Mucosa of descending colon (tissue), 3 donors: ENCODE measurements at places on chromosomes 4 and X. TPM values are rescaled to one million over a fixed set of nuclear protein-coding genes. Genes with fewer than 3 reads are reported as not detected.

GRCh38 chrX:482702-483203 is 96.0 kb upstream of the PPP2R3B start:
- DNase-seq: no peak

- no peak for DNase-seq
Observed at GRCh38 chrX:16239211-16239610, 71.9 kb downstream of the MAGEB17 start.

GRCh38 chrX:106862972-106863688 is 40.0 kb downstream of the RIPPLY1 start:
- no peak for DNase-seq

Gene SOD3
- total RNA-seq: 25.6 TPM

DNA sequence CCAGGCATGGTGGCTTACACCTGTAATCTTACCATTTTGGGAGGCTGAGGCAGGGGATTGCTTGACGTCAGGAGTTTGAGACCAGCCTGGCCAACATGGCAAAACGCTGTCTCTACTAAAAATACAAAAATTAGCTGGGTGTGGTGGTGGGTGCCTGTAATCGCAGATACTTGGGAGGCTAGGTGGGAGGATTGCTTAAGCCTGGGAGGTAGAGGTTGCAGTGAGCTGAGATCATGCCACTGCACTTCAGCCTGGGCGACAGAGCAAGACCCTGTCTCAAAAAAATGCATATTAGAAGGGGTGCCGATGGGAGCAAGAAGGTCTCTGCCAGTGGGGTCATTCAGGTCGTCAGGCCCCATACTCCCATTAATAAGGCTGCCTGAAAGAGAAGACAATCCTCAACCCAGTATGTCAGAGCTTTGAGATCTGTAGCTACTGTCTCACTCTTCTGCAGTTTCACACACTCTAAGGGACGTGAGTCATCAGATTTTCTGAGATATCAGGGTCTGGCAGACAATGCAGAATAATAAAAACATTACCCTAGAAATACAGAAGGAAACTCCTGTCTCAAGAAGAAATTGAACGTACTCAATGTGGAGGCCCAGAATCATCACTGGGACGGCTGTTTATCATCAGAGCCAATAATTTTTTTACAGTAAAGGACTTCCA is 176.7 kb upstream of the FAT1 start:
- no peak for DNase-seq

Gene ATP6AP1
- 95.8 TPM for total RNA-seq

Gene C4orf33
- total RNA-seq: 42.2 TPM

DNA sequence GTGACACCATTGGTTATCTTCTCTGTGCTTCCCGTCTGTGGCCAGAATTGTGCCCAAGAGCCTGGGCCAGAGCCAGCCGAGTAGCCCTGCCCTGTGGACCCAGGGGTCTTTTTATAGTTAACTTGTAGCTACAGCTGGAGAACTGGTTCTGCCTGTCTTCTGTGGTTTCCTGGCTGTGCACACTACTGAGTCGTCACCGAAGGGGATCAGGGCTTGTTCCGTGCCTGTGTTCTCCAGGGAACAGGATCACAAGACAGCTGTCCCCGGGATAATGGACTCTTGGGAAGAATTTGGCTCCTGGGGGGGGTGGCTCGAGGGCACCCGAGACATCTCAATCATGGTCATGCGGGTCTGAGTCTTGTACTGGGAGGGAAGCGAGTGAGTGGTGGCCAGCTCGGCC is 22.1 kb upstream of the OPN1LW start:
- no peak for DNase-seq

DNA sequence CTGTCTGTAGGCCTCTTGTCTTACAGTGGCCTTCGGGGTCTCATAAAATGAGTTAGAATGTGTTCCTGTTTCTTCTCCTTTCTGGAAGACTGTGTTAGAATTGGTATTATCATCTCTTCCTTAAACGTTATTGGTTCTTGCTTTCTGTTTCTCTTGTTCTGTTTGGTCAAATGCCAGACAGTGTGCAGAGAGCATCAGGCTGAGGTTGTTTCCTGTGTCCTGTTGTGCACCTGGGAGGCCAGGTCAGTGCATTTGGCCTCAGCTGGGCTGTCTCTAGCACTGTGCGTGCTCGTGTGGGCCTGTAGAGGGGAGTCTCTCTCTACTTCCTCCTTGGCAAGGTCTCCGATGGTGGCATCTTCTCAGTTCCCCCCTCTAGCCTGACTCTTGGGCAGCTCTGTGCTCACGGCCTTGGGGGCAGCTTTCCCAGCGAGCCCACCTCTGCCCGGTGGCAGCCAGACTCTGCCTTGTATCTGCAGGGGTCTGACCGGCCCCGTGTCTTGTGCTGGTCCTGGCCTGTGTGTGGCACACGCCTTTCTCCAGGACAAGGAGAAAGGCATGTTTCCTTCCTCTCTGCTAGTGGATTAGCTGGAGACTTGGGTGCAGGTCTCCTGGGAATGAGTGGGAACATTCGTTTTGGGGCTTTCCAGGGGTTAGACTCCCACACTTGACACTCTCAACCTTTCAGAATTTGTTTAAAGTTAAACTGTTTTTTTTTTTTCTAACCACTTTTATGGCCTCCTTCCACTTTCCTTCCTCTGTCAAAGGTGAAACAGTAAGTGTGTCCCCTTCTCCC is 62.3 kb downstream of the FAM193A start:
- no peak for DNase-seq
